Kidney (tissue), 22 donors: ENCODE measurements at places on chromosomes 6 and 20. TPM values are rescaled to one million over a fixed set of nuclear protein-coding genes. Genes with fewer than 3 reads are reported as not detected.

GATA5 gene
- polyA plus RNA-seq, result 6.9 TPM

- DNase-seq, result no peak
Observed at GRCh38 chr20:52349806-52350205, 158.2 kb upstream of the ZFP64 start.

- no peak for DNase-seq
Observed at GRCh38 chr20:51623255-51623654, 80.7 kb upstream of the NFATC2 start.

DNA sequence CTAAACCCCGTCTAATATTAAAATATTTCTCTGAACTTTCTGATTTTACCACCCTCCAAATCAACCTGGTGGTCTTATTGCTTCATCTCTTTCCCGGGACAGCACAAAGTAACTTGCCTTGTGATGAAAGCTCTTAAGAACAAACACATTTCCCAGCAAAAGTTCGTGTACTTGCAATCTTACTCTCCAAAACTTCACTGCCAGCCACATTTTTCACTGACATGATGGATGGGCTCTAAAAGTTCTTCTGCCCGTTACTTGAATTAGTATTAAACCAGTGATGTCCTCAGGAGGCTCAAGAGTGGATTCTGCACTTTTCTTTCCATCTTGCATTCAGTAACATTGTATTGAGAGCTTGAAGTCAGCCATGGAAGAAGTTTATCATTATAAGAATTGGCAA lies 731.6 kb upstream of the GJE1 start:
- no peak for DNase-seq

GRCh38 chr20:47887477-47888080 lies 102.3 kb upstream of the SULF2 start:
- no peak for DNase-seq

DNA sequence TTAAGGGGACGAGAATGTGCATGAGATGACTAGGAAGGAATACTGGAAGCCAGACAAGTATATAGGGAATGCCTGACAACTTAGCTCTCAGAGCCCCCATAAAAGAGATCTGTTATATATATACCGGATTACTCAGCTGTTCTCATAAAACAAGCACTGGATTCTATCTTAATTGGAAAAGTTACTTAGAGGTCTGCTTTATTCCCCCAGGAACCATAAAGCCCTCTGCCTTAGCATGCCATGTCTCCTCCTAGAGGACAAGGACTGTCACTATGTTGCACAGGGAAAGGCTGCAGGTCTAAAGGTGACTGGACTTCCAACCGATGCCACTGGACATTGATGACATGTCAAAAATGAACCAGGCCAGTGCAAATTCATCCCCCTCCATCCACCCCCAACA lies 6.4 kb downstream of the EXOC2 start:
- no peak for DNase-seq

- no peak for DNase-seq
Observed at GRCh38 chr6:169958510-169958909, 207.1 kb downstream of the ERMARD start.

DNA sequence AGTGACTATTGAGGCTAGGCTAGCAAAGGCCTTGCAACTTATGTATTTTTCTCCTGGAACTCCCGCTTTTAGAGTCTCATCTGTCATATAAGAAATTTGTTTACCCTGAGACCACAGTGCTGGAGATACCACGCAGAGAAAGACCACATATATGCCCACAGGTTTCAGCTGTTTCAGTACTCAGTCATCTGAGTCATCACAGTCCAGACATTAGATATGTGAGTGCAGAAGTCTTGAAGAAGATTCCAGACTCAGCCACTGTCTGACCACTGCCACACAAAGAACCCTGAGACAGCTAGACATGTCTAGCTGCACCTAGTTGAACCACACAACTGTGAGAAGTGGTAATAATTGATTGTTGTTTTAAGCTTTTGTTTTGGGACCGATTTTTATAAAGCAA lies 648.3 kb downstream of the EPM2A start:
- no peak for DNase-seq

- DNase-seq, result no peak
Observed at GRCh38 chr20:46671866-46672542, 17.2 kb downstream of the TP53RK start.
